ENCODE measurements at places on chromosomes 5 and 9.

DNA sequence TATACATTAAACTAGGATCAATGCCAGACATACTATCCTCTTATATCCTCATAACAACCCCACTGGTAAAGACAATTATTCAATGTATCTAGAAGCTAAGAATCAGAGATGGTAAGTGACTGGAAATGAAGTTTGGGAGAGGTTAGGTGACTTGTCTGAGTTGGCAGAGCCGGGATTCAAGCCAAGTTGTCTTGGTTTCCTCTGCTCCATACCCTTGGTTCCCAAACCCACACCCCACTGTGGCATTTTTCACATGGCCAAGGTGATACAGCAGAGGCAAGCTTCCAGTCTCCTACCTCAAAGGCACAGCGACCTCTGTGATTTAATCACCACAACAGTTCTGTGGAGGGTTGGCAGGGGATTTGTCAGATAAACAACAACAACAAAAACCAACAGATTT is 34.7 kb upstream of the ADRB2 start:
- DNase-seq, result no peak

DNA sequence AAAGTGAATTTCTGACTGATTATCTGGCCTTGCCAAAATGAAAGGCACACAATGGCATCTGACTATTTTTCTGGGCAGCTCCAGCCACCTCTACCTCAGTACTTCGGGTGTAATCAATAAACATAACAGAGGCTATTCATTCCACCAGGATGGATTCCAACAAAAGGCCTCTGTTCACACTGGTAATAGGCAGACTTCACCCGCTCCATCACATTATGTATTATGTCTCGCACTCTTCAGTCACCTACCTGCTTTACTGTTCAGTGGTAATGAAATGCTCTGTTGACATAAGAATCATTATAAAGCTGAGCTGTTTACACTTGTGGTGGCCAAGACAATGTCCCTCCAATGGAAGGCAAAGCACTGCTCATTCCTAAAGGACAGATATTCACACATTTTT is 1333.7 kb upstream of the WWC1 start:
- DNase-seq, result no peak

DNA sequence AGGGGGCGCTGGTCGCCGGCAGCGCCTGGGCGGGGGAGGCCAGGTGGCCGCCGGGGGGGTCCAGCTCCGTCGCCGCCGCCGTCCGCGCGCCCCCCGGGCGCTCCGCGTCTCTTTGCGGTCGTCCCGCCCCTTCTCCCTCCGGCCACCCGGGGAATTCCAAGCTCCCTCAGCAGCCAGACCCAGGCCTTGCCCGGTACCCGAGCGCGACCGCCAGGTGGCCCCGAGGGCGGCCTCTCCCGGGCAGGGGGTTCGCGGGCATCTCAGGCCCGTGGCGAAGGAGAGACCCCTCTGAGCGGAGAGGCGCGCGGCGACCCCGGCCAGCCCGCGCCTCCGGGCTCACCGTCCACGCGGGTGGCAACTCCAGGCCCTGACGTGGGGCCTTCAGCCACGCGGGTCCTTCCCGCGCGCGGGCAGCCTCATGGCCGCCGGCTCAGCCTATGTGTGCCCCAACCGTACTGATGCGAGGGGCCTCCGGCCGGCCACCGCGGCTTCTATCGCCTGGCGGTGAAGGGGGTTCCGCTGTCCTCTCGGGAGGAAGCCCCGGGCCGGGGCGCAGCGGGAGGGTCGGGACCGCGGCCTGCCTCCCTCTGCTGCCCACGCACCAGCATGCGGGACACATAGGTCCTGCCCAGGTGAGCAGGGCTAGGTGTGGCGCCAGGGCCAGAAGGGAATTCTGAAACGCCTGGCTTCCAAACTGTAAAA is 529 bp upstream of the NRARP start:
- DNase-seq, result no peak

DNA sequence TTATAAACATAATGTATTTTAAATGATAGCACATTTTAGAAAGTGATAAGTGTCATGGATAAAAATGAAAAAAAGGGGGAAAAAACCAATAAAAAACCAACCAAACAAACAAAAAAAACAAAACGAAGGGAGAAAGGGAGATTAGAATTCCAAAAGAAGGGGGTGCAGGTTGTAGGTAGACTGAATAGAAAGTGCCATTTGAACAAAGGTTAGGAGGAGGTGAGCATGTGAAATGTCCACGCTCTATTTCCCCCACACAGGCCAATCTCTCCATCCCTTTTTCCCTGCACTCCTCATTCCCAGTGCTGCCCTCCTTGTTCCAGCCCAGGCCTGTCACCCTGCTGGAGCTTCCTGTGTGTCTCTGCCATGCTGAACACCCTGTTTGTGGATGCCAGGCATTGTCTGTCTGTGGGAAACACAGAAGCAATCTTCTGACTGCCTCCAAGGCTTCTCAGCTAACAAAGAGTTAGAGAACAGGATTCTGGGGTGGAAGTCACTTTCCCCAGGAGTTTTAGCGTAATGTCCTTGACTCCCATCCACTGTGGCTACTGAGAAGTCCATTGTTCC is 138.8 kb downstream of the ADAMTS16 start:
- DNase-seq, result no peak

DNA sequence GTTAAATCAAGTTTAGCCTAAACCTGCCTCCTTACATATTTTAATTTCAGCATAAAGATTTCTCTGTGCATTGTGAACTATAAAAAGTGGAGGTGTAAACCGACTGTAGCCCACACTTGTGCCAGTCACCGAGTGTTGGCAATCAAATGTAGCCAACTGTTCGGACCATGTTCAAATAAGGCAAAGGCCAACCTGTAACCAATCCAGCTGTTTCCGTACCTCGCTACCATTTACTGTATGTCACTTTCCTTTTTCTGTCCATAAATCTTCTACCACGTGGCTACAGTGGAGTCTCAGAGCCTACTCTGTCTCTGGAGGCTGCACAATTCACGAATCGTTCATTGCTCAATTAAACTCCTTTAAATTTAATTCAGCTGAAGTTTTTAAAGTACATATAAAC is 156.0 kb downstream of the SLC25A46 start:
- no peak for DNase-seq

DNA sequence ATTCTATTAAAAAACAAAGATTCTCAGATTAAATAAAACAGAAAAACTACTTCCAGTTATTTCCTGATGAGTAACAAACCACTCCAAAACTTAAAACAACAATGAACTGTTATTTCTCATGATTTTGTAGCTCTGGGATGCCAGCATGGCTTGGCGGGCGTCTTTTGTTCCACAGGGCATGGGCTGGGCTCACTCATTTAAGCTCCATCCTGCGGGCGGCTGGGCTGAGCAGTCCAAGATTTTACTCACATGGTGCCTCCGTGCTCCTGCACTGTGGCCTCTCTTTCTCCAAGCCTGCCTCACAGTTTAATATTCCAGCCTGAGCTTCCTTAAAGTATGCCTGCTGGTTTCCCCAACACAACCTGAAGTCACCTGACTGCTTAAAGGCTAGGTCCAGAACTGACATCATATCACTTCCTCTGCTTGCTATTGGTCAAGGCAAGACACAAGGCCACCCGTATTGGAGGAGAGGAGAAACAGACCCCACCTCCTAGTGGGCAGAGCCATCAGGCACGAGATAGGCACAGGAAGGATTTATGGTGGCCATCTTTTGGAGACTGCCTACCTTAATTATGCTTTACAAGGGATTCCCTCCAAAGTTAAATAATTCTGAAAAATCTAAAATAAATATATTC is 41.6 kb upstream of the ZBTB43 start:
- DNase-seq, result no peak

DNA sequence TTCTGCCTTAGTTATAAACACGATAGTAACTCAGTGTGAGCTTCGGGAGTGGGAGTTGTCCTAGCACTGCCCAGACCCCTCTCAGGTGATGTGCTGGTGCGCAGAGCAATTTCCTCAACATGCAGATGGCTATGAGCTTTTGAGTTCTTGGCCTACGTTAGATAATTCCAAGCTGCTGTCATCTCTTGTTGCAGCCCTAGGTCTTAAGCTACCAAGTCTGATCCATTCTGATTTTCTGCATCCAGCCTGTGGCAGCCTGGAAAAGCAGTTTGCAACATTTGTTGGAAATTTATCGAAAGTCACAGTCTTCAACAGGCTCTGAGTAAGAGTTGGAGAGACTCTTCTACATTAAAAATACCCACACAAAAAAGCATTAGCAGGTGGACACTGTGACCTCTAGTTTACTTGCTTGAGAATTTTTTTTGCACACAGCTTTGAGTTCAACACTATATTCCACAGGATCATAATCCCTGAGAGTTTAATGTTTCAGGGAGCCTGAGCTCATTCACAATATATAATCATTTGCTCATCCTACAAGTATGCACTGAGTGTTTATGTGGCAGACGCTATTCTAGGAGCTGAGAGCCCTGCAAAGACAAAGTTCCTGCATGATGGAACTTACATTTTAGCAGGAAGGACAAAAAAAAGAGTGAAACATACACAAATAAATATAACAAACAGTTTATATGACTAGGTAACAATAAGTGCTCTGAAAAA is 91.6 kb downstream of the UBE2QL1 start:
- peak; percentile 30 for DNase-seq

DNA sequence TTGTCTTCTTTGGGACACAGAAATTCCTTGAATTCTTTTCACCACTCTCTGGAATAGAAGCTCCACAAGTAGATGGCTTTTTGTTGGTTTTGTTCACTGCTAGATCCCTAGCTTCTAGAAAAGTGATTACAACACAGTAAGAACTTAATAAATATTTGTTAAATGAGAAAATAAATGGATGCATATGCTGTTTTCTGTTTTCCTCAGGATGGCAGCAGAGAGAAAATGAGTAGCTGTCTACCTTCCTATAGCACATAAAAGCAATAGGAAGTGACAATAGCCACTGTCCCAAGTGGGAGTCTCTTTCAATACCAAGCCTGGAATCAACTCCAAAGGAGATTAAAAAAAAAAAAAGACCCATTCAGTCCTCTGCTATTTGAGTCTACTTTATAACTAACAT is 100.6 kb upstream of the NREP start:
- peak; percentile 22 for DNase-seq

DNA sequence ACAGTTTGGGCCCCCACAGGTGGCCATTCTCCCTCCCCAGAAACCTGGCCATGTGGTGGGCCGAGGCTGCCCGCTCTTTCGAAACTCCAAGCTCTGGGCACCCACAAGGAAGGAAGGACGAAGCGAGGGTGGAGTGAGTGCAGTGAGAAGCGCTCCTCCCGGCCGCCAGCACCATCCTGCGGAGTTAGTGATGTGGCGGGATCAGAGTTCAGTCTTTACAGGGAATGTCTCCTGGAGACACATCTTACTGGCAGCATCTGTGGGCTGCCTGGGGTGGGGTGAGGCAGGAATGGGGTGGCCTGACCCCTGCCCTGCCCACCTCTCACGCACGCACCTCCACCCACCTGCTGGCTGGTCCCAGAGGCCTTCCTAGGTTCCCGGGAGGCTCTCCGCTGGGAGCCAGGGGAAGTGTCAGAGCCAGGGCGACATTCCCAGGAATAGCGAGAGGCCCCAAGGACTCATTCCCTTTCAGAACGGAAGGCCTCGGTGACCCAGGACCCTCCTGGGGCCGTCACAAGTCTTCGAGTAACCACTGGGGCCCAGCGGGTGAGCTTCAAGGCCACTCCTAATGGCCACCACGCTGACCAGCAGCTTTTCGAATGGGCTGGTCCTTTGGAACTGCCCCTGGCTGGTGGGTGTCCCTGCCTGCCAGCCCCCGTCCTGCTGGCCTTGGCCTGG is 5.5 kb upstream of the RNU6ATAC start:
- DNase-seq, result no peak

GRCh38 chr5:113022661-113023060 is 46.1 kb downstream of the DCP2 start:
- peak; percentile 21 for DNase-seq

DNA sequence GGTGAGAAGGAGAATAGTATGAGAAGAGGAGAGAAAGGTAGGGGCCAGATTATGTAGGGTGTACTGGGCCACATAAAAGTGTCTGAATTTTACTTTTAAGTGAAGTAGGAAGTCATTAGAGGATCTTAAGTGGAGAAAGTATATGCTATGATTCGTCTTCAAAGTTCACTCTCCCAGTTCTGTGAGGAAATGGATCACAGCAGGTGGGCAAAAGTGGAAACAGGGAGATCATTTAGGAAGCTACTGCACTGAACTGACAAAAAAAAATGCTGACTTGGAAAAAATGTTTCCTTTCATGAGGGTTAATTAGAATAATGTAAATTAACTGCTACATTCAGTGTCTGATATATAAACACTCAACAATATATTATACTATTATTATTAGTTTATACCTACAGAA is 2.4 kb downstream of the KIF24 start:
- no peak for DNase-seq

GRCh38 chr5:166906991-166907713 is 1384.3 kb upstream of the WWC1 start:
- DNase-seq, result peak; percentile 86

DNA sequence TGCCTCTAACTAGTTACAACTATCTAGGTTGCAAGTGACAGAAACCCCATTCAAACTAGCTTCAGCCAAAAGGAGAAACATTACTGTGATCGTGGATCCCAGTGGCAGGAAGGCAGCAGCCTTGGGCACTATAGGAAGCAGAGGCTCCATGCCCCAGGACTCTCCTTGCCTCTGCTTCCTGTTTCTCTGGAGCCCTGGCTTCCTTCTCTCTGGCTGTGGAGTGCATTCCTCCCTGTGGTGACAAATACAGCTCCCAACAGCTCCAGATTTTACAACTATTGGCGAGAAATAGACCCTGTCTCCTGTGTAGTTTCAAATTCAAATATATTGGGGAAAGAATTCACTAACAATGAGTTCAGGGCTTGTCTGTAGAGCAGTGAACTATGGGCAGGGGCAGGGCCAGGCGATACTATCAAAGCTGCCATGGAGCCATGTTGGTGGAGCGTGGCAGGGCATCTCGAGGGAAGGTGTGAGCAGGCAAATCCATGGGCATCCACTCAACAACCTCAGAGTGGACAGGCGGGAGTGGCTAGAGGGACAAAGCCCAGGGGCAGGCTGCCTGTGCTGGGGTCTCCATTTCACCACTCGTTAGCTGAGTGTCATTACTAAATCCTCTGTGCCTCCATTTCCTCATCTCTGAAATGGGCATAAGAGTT is 189.5 kb downstream of the ERCC6L2 start:
- DNase-seq, result no peak

DNA sequence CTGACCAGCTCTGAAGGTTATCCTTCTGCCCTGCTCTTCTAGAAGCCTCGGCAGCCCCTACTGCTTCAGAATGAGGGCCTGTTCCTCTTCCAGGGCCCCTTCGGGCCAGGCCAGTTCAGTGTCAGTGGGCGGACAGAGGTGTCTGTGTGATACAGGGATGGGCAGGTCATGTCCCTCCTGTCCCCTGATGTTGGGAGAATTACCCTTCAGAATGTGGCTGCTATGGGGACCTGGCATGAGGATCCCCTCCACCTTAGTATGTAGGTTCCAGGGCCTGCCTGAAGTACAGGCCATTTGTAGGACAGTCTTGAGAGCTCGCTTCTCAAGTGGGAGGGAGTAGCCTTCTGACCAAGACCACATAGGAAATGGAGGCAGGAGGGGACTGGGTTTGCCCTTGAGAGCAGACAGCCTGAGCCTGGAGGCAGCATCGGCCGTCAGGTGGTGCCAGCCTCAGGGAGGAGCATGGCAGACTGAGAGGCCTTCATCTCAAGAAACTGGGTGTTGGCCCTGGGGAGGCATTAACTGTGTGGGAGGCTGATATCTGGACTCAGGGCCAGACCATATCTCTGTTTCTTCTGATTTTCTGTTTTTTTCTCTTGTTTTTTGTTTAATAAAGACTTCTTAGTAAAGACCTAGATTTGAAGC is 32.0 kb downstream of the ANGPTL2 start:
- DNase-seq, result no peak

All from fibroblast of skin of right quadriceps (primary cell).